ENCODE measurements at places on chromosomes 12 and 14.

GRCh38 chr12:50564237-50564947 is 59.6 kb downstream of the DIP2B start:
- DNase-seq = no peak

- DNase-seq = no peak
These were observed 181.2 kb downstream of the PRKCH start for GRCh38 chr14:61502459-61503093.

GRCh38 chr14:88863167-88863566 is 38.7 kb downstream of the TTC8 start:
- DNase-seq = no peak

DNA sequence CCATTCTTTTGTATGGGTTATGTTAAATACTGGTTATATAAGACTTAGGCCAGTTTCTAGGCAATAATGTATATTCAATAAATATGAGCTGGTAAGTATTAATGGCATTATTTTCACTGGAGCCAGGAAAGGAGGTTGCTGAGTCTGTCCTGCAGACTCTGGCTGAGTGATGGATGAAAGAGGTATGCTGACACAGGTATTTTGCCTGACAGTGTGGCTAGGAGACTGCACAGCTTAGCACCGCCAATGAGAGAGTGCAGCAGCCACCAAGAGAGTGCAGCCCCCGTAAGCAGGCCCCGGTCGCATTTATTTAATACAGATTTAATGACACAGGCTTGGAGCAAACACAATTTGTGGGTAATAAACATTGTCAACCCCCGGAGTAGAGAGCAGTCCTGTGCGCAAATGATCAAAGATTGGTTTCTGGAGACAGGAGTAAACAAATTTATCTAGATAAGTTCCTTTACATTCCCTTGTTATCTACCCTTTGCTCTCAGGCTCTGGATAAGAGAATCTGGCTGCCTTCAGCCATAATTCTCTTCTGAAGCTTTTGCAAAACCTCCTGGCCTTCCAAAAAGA is 37.4 kb downstream of the TMTC3 start:
- no peak for DNase-seq

- peak; percentile 79 for DNase-seq
These were observed 4.5 kb upstream of the SETD1B start for GRCh38 chr12:121799156-121799841.

DNA sequence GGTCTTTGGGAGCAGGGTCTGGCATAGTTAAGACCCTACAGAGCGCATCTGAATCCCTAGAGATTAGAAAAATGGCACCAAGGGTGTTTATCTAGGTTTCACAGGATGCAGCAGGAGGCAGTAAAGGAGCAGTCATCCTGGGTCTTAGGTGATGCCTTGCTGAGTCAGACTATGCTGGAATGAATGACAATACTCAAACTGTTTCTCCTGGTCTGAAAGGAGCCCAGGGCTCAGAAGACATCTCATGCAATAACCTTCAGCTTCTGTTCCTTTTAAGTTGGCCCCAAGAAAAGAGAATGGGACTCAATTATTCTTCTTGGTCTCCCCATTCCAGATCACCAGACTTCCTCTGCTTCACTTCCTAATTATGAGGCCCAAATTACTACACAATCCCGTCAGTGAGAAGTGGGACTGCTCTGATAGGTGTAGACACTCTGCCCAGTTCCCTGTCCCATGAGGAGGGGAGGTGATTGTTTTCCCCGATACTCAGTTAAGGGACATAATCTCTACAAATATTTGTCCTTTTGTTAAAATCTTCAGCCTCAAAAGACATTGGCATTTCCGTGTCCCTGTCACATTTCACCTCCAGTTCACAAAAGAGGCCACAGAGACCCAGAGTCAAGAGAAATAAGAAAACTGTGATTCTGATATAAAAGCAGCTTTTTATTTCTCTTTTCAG is 14.8 kb upstream of the APOF start:
- peak; percentile 29 for DNase-seq

- no peak for DNase-seq
These were observed 20.1 kb downstream of the PACS2 start for GRCh38 chr14:105334383-105335230.

Measured in foreskin fibroblast (primary cell).